ENCODE measurements at places on chromosomes 3 and 15.
A peak's percentile ranks its signal among the peaks of the same experiment; 100 is the strongest.

DNA sequence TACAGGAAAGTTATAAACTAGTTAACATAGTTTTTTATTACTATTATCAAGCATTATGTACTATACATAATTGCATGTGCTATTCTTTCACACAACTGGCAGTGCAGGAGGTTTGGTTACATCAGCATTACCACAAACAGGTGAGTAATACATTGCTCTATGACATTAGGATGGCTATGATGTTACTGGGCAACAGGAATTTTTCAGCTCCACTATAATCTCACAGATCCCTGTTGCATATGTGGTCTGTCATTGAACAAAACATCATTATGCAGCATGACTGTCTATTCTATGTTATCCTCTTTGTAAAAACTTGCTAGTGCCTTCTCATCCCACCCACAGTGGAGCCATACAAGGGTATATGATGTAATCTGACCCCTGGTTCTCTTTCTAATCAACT, 36.5 kb upstream of the PDZRN3 start:
- no peak for DNase-seq

GRCh38 chr3:140956058-140956835, 14.6 kb downstream of the SLC25A36 start:
- no peak for DNase-seq

GRCh38 chr3:148882288-148882687, 17.2 kb downstream of the CPA3 start:
- DNase-seq = no peak

DNA sequence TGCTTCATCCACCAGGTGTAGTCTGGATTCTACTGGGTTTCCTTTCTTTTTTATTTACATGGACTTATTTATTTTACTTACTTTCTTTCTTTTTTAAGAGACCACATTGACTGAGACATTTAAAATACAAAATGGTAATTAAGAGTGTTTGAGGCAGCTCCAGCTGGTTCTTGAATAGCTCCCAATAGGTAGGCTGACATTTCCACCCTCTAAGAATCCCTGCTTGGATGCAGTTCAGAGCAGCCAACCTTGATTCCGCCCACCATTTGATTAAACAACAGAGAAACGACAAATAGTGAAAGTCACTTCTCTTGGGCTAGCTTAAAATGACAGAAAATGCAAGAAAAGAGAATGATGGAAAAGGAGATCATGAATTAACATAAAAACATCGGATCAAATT, 270.5 kb downstream of the TUSC7 start:
- no peak for DNase-seq

DNA sequence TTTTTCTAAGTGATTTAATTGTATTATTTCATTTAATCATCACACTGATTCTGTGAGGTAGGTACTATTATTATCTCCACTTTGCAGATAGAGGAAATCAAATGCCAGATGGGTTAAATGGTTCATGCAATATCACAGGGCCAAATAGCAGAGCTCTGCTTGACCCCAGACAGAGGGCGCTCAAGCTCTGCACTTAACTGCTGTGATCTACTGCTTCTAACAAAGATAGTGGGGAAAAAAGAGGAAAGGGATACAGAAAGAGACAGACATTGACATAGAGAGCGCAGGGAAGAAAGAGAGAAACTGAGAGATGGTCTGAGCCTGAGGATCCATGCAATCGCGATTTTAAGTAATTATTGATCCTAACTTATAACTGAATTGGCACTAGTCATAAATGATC, 279.1 kb upstream of the THRB start:
- no peak for DNase-seq

- DNase-seq = peak; percentile 34
Observed at GRCh38 chr3:196073255-196073753, 8.6 kb downstream of the TFRC start.
